Bronchial smooth muscle cell (primary cell): ENCODE measurements at places on chromosomes 2 and 18. TPM values are rescaled to one million over a fixed set of nuclear protein-coding genes. Genes with fewer than 3 reads are reported as not detected.

TOGARAM2 gene
- 0.09 and 0.47 TPM in 2 replicates for total RNA-seq

DYSF gene
- total RNA-seq: 0.09 TPM in 1 of 2 replicates, not detected in the other

CFC1 gene
- total RNA-seq: not detected in 2 replicates

SCN7A gene
- 9.5 and 14.3 TPM in 2 replicates for total RNA-seq

FBXO41 gene
- total RNA-seq: 0.60 and 0.95 TPM in 2 replicates

BOLL gene
- not detected in 2 replicates for total RNA-seq

IMPA2 gene
- 5.5 and 6.5 TPM in 2 replicates for total RNA-seq

COL4A3 gene
- under 0.01 and 0.43 TPM in 2 replicates for total RNA-seq

HTR2B gene
- 11.7 and 13.4 TPM in 2 replicates for total RNA-seq

HNMT gene
- 1.5 and 10.9 TPM in 2 replicates for total RNA-seq

CXCR2 gene
- total RNA-seq: not detected in 2 replicates

TANC1 gene
- 11.5 and 14.7 TPM in 2 replicates for total RNA-seq

SMIM21 gene
- not detected in 2 replicates for total RNA-seq

GBX2 gene
- total RNA-seq: not detected in 2 replicates

RNU2-63P gene
- 17.5 and 251 TPM in 2 replicates for total RNA-seq

CCL20 gene
- total RNA-seq: not detected in 2 replicates

KCNJ3 gene
- not detected in 2 replicates for total RNA-seq

UGT1A5 gene
- total RNA-seq: not detected in 2 replicates

DCDC2C gene
- not detected in 2 replicates for total RNA-seq

SLC19A3 gene
- total RNA-seq: under 0.01 and 0.16 TPM in 2 replicates

B3GNT7 gene
- total RNA-seq: under 0.01 and 0.09 TPM in 2 replicates

DSC3 gene
- total RNA-seq: under 0.01 and 0.09 TPM in 2 replicates

STARD6 gene
- total RNA-seq: 0.17 and 0.32 TPM in 2 replicates

PLEKHH2 gene
- total RNA-seq: 4.4 and 6.5 TPM in 2 replicates

TGFA gene
- 0.09 TPM in 1 of 2 replicates, not detected in the other for total RNA-seq

FABP1 gene
- 0.09 TPM in 1 of 2 replicates, not detected in the other for total RNA-seq

PTPRN gene
- 7.2 and 12.6 TPM in 2 replicates for total RNA-seq

GRHL1 gene
- total RNA-seq: 0.16 and 0.52 TPM in 2 replicates

NRP2 gene
- total RNA-seq: 21.3 and 41.9 TPM in 2 replicates

NPPC gene
- 0.16 TPM in 1 of 2 replicates, not detected in the other for total RNA-seq

KDM3A gene
- 28.0 and 31.1 TPM in 2 replicates for total RNA-seq

IGFBP2 gene
- 2.0 and 2.1 TPM in 2 replicates for total RNA-seq

PLGLB2 gene
- 0.63 and 0.77 TPM in 2 replicates for total RNA-seq

SERPINB10 gene
- total RNA-seq: not detected in 2 replicates

MYO3B gene
- total RNA-seq: 0.09 and 0.16 TPM in 2 replicates

ATP8B1 gene
- 10.6 and 15.5 TPM in 2 replicates for total RNA-seq

LRATD1 gene
- total RNA-seq: under 0.01 TPM in 1 of 2 replicates, not detected in the other

ATF2 gene
- total RNA-seq: 31.2 and 40.4 TPM in 2 replicates

SCTR gene
- total RNA-seq: not detected in 2 replicates

HOXD4 gene
- total RNA-seq: not detected in 2 replicates

C2orf72 gene
- total RNA-seq: 0.09 TPM in 1 of 2 replicates, not detected in the other

SETBP1 gene
- total RNA-seq: 5.2 and 5.6 TPM in 2 replicates

TBR1 gene
- not detected in 2 replicates for total RNA-seq

BMP10 gene
- total RNA-seq: not detected in 2 replicates

RUFY4 gene
- total RNA-seq: not detected in 2 replicates

SERPINB13 gene
- 0.16 TPM in 1 of 2 replicates, not detected in the other for total RNA-seq

FHL2 gene
- 50.2 and 85.7 TPM in 2 replicates for total RNA-seq

HRH4 gene
- total RNA-seq: under 0.01 TPM in 1 of 2 replicates, not detected in the other

SLC9A4 gene
- not detected in 2 replicates for total RNA-seq

TMEM37 gene
- total RNA-seq: 0.32 and 0.60 TPM in 2 replicates

RGPD4 gene
- total RNA-seq: not detected in 2 replicates

GAL3ST2 gene
- 0.09 and 0.16 TPM in 2 replicates for total RNA-seq

KIF1A gene
- under 0.01 TPM in 1 of 2 replicates, not detected in the other for total RNA-seq

DNAJC5G gene
- total RNA-seq: not detected in 2 replicates
